H1 (cell line): ENCODE measurements at places on chromosomes 7 and 10. TPM values are rescaled to one million over a fixed set of nuclear protein-coding genes. Genes with fewer than 3 reads are reported as not detected.

DNA sequence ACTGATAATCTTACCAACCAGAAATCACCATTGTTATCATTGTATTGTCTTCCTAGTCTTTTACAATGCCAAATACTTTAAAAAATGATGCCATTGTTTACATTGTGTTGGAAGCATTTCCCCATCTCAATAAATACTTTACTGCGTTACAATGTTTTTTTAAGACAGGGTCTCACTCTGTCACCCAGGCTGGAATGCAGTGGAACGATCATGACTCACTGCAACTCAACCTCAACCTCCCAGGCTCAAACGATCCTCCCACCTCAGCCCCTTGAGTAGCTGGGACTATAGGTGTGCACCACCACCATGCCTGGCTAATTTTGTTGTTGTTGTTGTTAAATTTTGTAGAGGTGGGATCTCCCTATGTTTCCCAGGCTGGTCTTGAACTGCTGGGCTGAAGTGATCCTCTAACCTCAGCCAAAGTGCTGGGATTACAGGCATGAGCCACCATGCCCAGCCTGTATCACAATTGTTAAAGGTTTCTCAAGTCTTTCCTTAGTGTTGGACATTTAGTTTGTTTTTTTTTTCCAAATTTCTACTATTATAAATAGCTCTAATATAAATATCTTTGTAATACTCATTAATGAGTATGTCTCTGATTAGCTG lies 13.5 kb downstream of the LRMDA start:
- DNase-seq = no peak

DNA sequence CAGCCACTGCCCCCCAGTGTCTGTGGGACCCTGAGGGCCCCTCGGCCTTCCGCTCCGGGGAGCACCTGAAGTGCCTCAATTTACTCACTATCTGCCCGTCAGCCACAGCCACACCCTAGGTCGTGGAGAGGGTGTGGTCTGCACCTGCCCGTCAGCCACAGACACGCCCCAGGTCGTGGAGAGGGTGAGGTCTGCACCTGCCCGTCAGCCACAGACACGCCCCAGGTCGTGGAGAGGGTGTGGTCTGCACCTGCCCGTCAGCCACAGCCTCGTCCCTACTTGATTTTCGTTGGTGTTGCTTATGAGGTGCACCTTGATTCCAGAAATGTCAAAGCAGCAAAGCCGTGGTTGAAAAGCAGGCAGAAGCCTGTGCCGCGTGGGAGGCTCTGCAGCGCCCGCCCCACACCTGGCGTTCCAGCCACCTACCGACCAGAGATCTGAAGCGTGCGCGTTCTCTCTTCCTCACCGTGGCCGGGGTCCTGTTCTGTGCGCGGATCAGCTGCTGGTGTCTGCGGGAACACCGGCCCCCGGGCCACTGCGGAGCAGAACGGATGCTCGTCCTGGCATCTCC lies 101.6 kb downstream of the DYNC2I1 start:
- DNase-seq = no peak

The FAM25G gene
- not detected in 2 replicates for total RNA-seq

- no peak for DNase-seq
These were observed 4.9 kb downstream of the HNRNPF start for GRCh38 chr10:43403911-43404703.

The FAM237B gene
- total RNA-seq = not detected in 2 replicates
